ENCODE measurements at places on chromosomes 13 and 19.

DNA sequence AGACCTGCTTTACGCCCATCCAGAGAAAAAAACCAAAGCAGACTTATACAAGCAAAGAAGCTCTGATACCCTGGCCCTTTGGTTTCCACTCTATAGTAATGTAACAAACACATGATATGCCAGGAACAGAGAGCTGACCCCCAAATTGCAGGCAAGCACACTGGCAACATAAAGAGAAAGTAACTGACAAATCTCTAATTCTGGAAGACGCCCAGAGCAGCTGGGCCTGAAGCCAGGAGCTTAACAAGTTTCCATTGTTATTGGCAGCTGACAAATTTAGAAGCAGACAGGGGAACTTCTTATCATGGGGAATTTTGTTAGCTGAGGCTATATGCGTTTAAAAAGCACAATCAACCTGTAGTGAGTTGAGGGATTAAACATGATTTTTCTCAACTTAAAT is 158.0 kb downstream of the DLEU7 start:
- DNase-seq = no peak

DNA sequence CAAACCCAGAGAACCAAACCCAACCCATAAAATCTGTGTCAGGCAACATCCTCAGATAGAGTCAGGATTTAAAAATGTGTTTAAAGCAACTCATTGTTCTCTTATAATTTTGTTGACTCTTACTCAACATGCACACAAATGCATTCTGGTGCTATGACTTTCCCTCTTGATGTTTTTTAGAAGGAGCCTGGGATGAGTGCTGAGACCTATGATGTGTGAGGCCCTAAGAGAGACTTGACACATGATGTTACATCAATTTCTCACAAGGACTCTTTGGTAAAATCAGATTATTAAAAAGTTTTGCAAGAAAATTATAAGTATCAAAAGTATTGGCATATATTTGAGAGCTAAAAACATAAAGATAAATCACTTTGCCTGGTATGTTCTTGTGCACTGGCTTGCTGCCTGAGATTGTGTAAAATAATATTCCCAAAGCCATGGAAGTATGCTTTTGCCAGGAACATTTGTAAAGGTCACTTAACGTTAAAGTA is 173.9 kb downstream of the DCLK1 start:
- DNase-seq = no peak

GRCh38 chr19:38543807-38544568 is 73.8 kb downstream of the MAP4K1 start:
- DNase-seq = peak; percentile 68

DNA sequence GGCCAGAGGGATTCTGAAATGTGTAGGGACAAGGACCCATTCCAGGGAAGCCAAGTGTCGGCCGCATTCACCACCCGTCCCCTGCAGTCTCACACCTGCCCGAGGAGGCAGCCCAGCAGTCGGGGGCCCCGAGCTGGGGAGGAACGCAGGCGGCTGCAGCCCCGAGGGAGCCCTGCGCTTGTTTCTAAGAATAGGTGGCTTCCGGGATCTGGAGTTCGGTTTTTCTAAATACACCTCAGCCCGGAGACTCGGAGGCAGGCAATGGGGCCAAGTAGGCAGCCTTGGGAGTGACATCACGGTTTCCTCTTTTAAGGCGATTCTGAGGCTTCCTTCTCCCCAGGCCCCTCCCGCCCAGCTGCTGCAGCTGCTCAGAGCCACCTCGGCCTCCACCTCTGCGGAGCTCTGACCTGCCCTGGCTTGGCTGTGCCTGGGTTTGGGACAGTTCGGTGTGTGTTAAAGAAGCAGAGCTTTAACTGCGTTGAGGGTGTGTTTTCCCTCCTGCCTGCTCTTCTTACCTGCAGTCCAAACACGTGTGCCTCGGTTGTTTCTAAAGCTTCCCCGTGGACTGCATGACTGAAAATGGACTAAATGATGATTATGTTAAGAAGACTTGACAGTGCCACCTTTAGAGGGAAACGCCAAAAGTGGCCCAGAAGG is 80.5 kb downstream of the COL4A2 start:
- no peak for DNase-seq

DNA sequence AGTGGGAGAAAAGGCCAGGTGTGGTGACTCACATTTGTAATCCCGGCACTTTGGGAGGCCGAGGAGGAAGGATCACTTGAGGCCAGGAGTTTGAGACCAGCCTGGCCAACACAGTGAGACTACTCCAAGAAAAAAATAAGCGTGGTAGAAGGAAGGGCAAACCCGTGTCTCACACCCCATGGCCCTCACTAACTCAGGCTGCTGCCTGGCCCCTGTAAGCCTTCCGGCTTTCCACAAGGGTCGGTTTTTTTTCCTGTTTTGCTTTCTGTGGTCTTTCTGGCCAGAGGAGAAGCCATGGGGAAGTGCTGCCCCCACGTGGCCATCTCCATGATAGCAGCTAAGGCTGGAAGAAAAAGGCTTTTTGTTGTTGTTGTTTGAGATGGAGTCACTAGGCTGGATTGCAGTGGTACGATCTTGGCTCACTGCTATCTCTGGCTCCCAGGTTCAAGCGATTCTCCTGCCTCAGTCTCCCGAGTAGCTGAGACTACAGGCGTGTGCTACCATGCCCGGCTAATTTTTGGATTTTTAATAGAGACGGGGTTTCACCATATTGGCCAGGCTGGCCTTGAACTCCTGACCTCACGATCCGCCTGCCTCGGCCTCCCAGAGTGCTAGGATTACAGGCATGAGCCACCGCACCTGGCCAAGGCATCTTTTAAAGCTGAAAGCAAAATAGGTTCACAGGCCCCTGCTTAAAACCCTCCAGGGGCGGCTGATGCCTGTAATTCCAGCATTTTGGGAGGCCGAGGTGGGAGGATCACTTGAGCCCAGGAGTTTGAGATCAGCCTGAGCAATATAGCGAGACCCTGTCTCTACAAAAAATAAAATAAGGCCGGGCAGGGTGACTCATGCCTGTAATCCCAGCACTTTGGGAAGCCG is 7.5 kb upstream of the ARHGEF18 start:
- DNase-seq = peak; percentile 65

GRCh38 chr13:43127103-43127798 is 103.9 kb downstream of the DNAJC15 start:
- no peak for DNase-seq

- DNase-seq = peak; percentile 85
These were observed 29.4 kb upstream of the NDFIP2 start for GRCh38 chr13:79451500-79451962.

- DNase-seq = no peak
These were observed 3.4 kb downstream of the TMEM145 start for GRCh38 chr19:42316223-42317211.

DNA sequence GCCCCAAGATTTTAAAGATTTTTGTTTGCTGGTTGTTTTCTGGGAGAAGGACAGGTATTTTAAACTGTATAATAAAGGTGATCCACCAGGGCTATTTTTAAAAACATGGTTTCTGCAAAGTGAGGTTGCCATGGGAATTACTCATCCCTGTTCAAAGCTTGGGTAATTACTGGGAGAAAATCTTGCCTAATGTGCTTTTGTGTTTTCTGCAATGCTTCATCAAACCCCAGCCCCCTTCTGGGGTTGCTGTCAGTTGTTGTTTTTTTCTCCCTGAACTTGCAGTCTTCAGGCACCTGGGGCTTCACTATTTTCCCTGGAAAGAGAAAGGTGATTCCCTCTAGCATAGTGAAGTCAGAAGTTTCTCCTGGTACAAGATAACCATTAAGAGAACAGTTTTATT is 277.2 kb downstream of the NALCN start:
- peak; percentile 30 for DNase-seq

GRCh38 chr19:38247126-38247525 is 9.0 kb downstream of the PPP1R14A start:
- no peak for DNase-seq

DNA sequence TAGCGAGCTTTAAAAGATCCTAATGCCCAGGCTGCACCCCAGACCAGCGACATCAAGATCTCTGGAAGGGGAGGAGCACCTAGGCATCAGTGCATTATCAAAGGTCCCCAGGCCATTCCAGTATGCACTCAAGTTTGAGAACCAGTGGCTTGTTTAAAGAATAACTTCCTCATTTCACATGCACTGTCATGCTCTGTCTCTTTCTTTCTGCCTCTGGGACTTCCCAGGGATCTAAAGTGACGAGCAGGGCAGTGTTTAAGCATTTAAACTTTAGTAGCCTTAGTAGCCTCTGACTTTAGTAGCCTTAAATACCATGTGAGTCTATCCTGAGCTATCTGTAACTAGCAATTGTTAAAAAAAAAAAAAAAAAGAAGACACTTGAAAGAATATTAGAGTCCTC is 8.9 kb upstream of the FARP1 start:
- DNase-seq = no peak

GRCh38 chr13:23354520-23354919 is 79.0 kb downstream of the SACS start:
- no peak for DNase-seq

DNA sequence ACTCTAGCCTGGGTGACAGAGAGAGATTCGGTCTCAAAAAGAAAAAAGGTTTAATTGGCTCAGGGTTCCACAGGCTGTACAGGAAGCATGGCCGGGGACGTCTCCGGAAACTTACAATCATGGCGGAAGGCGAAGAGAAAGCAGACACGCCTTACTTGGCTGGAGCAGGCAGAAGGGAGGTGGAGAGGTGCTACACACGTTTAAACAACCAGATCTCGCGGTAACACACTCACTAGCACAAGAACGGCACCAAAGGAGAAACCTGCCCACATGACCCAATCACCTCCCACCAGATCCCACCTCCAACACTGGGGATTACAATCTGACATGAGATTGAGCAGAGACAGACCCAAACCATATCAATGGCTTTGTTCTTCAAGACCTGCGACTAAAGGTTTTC is 12.8 kb downstream of the CASP14 start:
- no peak for DNase-seq

DNA sequence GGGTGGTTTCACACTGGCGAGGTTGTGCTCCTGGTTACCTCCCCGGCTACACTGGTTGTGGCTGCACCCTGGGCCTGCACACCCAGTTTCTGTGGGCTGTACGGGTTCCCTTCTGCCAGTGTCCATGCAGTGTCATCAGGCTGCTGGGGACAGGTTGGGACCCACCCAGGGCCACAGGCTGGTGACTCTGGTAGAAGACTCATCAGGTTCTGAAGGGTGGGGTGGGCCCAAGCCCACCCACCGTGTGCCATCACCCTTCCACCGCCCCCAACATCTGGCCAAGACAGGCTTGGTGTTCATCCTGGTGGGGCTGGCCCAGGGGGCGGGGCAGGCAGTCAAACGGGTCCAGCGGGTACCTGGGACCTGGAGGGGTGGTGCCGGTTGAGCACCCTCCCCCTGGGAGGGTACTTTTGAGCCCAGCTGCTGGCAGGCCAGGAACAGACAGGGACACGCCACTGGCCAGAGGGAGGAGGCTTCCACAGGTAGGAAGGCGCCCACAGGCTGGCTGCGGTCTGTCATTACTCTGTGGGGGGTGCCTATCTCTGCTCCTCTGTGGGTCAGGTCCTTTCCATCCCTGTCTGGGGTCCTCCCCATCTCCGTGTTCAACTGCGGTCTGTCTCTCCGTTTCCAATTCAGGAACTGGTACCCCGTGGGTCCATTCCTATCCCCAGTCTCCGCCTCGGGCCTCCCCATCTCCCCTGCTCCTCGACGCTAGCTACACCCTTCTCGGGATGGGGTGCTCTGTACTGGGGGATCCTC is at the start of gene RNF225:
Gene RNF225, plus strand, starts transcription at position 437 of the 759 bp plus-strand sequence. CDS start 434 bp downstream, outside the sequence.
- no peak for DNase-seq

GRCh38 chr13:90455823-90456222 is 891.7 kb upstream of the MIR17HG start:
- no peak for DNase-seq
